ENCODE measurements at places on chromosomes 2 and 18.

DNA sequence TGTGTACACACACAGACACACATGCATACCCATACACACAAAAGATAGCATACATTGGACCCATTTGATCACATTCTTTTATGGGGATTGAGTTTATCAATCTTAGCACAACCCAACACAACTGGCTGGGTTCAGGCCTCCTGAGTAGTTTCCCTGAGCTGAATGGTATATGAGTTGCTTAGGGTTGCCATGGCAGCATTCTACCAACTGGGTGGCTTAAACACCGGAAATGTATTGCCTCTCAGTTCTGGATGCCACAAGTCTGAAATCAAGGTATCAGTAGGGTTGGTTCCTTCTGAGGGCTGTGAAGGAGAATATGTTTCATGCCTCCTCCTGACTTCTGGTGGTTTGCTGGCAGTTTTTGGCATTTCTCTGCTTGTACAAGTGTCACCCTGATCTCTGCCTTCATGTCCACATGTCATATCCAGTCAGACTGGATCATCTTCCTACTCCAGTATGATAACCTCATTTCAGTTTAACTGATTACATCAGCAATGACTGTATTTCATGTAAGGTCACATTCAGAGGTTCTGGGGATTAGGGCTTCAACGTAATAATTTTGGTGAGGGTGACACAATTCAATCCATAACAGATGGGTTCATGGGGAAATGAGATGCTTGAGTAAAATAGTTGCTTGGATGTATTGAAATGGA is 212.7 kb downstream of the KCNE4 start:
- DNase-seq, result no peak

- DNase-seq, result no peak
These were observed 7.9 kb downstream of the ERFE start for GRCh38 chr2:238166391-238167343.

GRCh38 chr2:185782223-185782769 is 43.7 kb downstream of the FSIP2 start:
- no peak for DNase-seq

DNA sequence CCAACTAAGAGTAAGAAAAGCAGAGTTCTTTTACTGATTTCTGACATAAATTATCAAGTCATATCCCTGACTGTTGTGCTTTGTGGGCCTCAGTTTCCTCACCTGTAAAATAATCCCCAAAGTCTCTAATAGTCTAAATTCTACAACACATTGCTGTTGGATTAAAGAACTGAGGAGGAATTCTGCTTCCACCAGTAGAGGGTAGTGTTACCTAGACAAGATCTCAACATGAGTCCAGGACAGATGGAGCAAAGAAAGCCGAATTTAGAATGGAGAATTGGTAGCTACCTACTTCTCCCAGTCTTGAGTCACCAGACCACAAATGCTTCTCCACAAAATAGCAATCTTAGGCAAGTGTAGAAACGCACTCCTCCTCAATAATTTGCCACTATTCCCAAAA is 462.5 kb upstream of the FSHR start:
- DNase-seq, result no peak

- DNase-seq, result no peak
These were observed 214.2 kb upstream of the RAB6C start for GRCh38 chr2:129765326-129765677.

DNA sequence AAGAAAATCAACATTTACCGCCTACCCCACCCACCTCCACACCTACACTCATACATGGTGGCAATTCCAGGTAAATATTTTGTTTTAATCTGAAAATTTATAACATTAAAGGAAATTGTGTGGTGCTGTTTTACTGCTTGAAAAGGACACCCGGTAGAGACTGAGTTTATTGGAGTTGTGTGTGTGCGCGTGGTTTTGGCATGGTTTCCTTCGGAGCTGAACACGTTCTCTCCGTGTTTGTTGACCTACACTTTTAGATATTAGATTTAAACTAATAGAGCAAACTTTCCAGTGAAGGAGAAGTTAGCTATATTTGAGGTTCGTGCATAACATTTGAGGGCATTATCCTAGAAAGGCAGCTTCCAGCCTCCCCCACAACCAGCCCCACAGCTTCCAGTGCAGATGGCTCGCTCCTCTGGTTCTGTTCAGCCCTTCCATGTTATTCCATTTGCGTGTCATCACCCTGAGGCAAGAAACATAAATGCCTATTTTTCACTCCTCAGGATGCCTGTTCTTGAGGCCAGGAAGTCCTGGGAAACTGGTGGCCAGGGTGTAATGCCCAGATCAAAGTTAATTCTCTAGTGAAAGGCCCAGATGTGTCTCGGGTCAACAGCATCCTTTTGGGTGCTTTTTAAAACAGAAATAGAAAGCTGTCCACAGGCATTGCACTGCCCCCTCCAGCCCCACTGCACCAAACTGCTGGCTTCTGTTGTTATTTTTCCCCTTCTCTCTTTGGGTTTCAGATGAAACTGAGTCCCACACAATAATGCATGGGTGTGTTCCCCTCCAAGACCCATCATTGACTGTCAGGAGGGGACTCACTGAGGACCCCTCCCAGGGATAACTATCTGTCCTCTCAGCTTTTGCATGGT is 190.2 kb downstream of the SETBP1 start:
- DNase-seq, result no peak

DNA sequence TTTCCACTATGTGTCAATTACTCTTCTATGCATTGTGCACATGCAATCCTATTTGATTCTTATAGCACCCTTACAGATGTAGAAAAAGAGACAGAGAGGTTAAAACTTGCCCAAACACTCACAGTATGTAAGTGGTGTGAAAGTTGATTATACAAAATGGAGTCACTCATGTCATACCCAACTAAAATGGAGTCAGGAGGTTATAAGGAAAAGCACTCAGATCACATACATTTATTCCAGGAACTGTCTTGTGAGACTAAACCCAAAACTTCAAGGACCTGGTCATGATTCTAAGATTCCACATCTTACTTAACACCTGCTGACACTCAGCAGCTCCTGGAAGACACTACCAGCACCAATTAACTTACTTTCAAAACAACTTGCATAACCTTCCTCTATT is 802.6 kb downstream of the MBD2 start:
- no peak for DNase-seq

DNA sequence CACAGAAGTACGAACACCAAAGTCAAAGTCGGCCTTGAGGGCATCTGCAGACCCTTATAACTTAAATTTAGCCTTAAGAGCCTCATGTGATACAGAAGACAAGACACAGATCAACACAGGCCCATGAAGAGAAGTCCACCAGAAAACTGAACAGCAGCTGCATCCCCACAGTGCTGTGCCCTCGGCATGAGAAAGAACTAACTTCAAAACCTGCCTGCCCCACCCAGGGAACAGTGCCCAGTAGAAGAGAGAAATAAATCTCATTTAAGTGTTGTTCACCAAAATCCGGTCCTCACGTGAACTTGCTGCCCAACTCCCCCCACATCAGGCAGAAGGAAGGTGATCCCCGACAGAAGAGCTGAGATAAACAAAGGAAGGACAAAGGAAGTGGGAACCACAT is 73.7 kb downstream of the PXDN start:
- DNase-seq, result no peak

- DNase-seq, result no peak
These were observed 110.3 kb upstream of the ST6GAL2 start for GRCh38 chr2:106996171-106996769.

DNA sequence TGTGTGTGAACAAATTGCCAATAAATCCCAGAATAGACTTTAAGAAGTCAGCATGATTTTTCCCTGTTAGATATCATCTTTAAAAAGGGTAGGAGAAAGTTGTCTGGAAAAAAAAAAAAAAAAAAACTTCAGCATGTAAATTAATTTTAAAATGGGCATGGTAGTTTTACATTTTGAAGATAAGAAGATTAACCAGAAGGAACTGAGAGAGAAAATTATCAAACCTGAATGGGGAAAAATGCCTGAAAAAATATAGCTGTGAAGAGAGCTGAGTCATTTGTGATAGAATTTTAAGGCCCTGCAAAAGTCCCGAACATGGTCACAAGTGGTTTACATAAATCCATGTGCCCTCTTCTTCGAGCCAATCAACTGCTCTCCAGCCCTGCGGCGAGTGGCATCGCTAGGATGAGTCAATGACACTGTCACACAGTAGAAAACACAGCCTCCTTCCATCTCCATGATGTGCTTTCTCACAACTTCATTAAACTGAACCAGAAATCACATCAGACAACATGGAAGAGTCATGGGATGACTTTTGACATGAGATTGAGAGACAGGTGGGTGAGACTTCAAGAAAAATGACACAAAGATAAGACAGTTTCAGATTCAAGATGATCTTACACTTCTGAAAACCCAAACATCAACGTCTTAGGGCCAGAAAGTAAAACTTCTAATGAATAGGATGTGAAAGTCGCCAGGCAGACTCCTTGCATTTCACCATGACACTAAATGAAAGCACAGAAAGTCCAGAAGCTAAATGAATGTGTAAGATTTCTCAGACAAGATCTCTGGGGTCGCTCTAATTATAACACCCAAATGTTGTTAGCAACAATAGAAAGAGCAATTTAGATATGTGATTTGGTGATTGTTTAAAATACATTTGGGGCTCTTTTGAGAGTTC is 273.0 kb upstream of the ID2 start:
- peak; percentile 85 for DNase-seq

GRCh38 chr2:169452080-169452479 is 27.2 kb upstream of the BBS5 start:
- no peak for DNase-seq

GRCh38 chr2:213740453-213740852 is 456.2 kb downstream of the SPAG16 start:
- DNase-seq, result no peak

DNA sequence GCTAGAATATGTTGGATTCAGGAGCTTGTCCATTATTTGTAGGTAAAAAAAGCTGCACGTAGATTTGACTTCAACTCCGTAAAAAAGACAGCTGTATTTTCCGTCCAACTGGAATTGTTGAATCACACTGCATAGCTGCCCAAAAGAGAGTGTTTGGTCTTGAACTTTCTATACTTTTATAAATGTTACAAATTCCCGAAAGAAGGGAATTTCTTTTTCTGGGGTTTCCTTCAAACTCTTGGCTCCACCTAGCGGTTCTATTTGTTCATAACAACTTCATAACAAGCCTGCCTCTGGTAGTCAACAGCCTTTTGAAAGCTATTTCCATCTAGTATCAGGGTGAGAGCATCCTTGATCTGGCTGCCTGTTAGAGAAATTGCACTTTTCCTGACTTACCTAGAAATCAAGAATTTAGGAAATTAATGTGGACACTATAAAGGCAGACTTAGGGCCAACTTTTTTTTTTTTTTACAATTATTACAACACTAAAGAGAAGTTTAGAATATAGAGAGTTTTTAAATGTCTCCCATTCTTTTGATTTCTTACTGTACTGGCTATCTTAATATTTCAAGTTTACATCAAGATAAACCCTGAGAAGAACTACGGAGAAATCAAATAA is 48.1 kb downstream of the TMEM185B start:
- DNase-seq, result no peak

DNA sequence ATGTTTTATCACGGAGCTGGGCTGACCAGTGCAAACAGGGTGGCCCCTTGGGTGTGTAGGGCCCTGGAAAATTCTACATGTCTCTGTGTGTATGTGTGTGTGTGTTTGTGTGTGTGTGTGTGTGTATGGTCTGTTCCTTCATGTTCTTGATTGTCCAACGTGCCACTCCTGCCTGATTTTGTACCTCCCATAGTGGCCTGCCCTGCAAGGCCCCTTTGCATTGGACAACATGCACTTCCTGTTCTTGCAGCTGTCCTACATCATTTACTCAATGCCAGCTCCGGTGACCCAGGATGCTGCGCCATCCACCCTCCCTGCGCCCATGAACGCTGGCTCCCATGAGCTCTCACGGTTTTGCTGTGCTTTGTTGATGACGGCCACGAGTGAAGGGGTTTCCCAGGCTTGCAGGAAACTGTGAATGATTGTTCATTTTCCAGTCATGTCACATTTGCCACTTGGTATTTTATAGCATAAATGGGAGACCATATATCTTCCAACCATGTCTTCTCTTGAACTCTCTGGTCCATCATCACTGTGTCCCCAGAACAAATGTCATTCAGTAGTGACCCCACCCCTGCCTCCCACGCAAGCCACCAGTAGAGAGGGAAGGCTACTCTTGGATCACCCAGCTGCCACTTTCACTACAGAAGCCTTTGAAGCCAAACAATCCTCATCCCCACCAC is 69.7 kb upstream of the NCK2 start:
- DNase-seq, result peak; percentile 68

DNA sequence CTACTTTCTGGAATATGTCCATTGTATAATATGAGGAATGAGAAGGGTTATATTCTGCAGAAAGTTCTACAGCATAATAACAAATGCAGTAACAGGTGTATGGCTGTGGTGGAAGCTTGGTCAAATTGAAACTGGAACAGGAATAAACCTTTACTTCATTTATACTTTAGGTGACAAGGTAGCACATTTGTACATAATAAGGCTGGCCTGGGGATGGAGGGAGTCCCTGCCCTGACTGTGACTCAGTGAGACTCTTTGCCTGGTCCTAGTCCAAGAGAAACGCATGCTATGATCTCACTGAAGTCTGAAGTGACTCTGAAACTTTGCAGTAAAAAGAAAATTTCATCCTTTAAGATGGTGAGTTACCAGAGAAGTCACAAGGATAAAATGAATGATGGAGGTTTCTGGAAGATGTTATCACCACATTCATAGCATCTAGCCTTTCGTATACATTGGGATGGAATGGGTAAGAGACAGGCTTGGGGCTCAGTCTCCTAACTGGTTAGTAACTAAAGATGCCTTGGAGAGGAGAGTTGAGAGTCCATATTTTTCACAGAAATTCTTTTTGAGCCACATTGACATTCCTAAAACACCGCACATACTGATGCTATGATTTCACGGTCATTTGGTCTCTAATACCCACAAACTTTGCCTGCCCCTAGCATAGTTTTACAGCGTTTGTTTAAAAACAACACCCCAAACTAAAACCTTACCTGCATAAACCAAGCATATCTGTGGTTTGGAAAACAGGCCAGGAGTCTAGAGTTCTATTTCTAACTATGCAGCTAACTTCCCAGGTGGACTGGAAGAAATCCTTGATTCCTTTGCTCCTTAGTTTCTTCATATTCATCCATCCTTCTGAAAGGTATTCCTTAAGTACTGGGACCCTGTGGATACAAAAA is 42.4 kb upstream of the NABP1 start:
- peak; percentile 24 for DNase-seq

DNA sequence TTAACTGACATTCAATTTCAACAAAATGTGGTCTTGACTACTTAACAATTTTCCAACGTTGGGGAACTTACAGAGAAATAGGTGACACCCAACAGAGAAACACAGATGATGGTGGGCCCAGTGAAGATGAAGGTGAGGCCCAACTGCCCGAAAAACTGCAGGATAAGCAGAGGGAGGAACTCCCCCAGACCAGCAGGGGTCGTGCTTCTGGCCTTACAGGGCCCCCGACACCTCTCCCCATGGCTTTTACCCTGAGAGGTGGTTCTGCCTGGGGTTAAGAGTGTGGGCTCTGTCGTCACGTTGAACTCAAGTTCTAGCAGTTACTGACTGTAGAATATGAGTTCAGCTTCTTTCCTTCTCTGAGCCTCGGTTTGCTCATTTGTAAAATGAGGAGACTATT is 119.5 kb upstream of the SMIM21 start:
- no peak for DNase-seq

GRCh38 chr18:79801641-79802040 is 3.9 kb downstream of the KCNG2 start:
- DNase-seq, result no peak

Data from stimulated activated CD4-positive, alpha-beta T cell treated with anti-CD3 and anti-CD28 coated beads, Interleukin-15, amount 100 ng/mL, for 24 hours (primary cell).